Osteocyte (in vitro differentiated cells): ENCODE measurements at places on chromosomes 12 and 14. TPM values are rescaled to one million over a fixed set of nuclear protein-coding genes. Genes with fewer than 3 reads are reported as not detected.

- no peak for DNase-seq
These were observed at the start of gene DTX3 for GRCh38 chr12:57604454-57604991. TSS of gene DTX3 (plus strand) at chr12:57604824. CDS start at chr12:57606518, 1,694 bp downstream.

DNA sequence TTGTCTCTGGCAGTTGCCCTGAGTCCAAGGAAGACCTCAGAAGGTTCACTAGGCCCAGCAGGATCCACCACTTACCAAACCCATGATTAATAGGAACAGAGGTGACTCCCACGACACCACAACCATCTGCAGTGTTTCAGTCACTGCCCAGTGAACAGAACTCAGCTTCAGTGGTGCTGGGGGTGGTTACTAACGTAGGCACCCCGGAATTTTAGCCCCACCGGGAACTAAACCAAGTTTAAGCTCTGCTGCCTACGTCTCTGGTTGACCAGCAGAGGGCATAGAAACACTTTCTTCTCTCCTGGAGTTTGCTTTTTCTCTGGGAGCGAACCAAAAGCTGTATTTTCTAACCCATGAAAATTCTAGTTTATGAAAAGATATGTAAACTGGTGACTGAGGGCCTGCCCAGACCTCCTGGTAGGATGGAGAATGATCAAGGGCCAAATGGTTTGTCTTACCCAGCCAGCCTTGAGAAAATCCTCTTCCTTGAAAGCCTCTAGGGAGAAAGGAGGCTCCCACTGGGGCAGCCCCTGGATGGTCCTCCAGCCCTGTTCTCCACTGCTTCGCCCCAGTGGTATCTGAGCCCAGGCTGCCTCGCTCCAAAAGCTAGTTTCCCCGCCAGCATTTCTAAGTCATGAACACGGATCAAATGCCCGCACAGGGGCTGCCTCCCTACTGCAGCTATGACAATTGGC lies 379.8 kb downstream of the DPF3 start:
- DNase-seq, result peak; percentile 76

DNA sequence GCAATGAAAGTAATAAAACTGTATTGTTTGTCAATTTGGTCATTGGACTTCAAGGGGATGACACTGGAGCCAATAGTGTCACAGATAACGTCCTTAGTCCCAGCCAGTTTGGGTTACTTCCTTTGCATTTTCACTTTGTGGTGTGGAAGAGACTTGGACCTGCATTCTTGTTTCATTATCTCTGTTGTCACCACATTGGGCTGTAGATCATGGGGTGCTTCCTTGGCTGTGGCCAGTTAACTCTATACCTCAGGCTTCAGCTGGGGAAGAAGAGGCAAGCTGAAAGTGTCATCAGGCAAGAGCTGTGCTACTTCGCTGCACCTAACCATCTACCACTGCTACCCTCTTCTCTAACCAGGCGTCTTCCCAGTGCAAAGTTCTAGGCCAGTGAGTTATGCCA lies 15.1 kb upstream of the CISTR start:
- DNase-seq, result no peak

- no peak for DNase-seq
These were observed 569 bp upstream of the ARHGEF40 start for GRCh38 chr14:21069388-21070082.

DNA sequence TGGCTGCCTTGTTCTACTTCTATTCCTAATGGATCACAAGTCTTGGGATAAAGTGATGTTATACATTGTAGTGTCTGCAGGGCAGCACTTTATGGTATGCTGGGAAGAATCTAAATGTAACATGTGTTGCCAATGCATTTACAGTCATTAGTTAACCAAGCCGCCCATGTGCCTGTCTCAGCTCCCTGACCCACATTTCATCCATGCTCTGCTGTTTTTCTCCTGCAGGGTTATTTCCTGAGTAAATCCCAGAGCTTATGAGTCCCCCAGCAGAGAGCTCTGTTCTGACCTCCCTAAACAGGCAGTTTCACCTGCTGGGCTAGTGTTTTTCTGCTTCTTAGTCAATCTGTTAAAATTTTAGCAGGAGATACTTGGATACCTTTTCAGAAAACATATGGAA lies 4.4 kb upstream of the TMTC2 start:
- no peak for DNase-seq

DNA sequence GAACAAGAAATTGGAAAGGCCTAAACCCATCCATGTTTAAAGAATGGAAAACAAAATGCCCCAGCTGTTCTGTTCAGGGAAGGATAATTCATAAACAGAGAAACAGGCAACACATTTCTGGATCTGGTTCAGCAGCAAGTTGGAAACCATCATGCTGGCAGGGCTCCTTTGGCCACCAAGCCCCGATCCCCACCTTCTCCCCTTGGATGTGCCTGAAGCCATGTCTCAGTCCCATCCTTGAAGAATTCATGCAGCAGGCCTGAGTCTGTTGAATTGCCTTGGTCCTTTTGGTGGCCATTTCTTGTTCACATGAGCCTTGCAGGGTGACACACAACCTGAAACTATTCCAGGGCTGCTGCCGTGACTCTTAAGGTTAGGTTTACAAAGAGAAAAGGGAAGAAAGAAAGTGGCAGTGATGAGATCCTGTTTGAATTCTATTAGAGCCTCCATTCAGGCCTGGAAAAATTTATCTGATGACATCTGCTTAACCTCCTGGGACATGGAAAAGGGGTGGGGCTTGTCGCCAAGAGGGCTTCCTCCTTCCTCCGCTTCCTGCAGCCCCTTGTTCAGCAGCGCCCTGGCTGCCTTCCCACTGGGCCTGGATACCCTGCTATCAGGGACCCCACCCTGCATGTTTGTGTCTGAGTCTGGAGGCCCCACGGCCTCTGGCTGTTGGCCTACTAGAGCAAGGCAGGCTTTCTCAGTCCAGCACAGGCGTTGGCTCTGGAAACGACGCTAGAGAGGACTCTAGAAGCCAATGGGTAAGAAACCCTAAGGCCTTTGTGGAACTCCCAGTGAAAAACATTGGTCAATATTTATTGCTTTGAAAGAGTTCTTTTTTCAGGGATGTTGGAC lies 341.9 kb downstream of the C12orf75 start:
- DNase-seq, result no peak

GRCh38 chr14:38583471-38583870 lies 327.6 kb upstream of the CLEC14A start:
- DNase-seq, result no peak

DNA sequence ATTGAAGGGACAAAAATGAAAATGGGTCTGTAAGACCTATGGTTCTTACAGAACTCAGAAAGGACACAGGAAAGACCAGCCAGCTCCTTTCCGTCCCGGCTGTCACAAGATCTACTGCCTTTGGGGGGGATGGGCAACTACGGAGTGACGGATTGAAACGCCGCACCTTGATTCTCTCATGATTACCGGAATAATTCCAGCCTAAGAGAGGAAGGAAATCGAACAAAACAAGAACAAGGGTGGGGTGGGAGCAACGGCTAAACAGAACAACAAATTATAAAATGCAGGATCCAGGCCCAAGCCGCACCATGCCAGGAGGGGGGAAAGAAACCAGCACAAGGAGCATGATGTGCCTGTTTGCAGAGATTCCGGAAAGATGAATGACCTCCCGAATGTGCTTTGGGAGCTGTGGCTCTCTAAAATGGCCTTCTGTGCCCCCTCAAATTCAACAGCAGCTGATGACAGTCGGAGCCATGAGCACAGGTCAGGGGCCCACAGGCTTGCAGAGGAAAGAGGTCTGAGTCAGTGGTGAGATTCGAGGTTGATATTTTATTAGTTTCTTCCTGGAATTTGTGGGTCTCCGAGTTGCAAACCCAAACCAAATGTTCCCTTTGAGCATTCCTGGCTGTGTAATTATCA lies 72.1 kb downstream of the SPRING1 start:
- no peak for DNase-seq

GRCh38 chr12:39011166-39011565 lies 105.8 kb upstream of the CPNE8 start:
- no peak for DNase-seq

- no peak for DNase-seq
These were observed 323.4 kb downstream of the VRK1 start for GRCh38 chr14:97120611-97121031.

DNA sequence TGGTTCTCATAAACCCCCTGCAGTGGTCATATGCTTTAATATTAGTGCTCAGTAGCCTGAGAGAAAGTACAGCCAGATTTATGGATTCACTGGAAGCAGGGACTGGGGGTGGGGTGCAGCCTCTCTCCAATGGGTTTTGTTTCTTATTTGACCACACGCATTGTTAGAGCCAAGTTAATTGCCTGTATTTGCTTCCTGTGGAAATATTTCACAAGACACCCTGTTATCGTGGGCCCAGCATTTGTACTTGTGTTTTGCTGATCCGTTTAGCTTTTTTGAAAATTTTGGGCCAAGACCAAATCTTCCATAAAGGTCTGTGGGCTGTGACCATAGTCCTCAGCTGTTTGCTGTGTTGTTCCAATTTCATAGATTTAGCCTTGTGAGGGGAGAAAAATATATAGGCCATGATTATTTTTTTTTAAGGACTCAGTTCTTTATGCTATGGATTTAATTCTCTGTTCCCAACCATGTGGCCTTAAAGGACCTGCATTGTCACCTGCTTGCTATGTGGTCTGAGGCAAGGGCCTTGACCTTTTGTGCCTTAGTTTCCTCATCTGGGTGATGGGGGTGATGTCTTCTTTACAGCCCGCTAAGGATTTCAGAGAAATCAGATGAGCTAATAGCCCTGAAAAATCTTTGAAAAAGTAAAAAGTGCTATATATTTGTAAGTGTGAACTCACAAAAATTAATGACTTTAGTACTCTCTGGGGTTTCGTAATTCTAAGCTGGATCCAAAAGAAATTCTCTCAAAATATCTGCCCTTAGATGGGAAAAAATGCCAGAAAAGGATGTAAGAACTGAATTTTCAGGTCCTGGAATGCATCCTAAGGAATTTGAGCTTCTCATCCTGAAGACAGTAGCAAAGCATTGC lies 370.2 kb downstream of the DPF3 start:
- DNase-seq, result no peak

DNA sequence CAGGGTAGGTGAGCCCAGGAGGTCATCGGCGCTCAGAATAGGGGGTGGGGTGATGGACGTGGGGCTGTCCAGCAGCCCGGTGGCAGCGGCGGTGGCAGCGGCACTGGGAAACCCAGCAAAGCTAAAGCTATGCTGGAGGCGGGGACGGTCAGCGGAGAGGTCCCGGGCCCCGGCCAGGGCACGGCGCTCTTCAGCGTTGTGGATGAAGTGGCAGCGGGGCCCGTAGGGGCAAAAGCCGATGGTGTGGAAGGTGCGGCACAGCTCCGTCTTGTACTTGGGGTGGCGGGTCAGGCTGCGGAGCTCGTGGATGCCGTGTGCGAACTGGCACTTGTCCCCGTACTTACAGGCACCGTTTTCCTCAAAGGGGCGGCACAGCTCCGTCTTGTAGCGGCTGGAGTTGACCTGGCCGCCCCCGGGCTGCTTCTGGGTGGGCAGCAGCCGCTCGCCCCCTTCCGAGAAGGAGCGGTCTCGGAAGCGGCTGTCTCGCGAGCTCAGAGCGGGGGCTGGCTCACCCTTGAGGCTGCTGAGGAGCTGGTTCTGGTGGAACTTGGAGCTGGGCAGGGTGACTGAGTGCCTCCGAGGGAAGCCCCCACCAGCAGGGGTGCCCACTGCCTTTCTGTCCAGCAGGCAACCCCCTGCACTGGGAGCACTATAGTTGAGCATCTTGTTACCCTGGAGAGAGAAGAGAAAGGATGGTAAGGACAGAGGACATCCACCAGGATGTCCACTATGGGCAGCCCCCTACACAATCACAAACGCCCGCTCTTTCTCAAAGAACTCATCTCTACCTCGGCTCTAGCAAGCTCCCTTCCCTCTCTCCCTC lies 2.8 kb downstream of the ZFP36L1 start:
- DNase-seq, result no peak

GRCh38 chr12:10771132-10771733 lies 31.2 kb downstream of the TAS2R7 start:
- no peak for DNase-seq

- DNase-seq, result peak; percentile 94
These were observed 3.9 kb downstream of the DDN start for GRCh38 chr12:48995086-48995879.

GRCh38 chr12:62866451-62867082 lies 68.4 kb downstream of the PPM1H start:
- DNase-seq, result no peak

- DNase-seq, result peak; percentile 92
These were observed 49.6 kb downstream of the LRCOL1 start for GRCh38 chr12:132560614-132561426.

Gene TAS2R30
- total RNA-seq, result 2.6 and 3.4 TPM in 2 replicates

Gene SENP1
- 19.4 and 25.6 TPM in 2 replicates for total RNA-seq

Gene SLCO1B1
- not detected in 2 replicates for total RNA-seq

Gene CIROP
- total RNA-seq, result not detected in 2 replicates

Gene WNT1
- total RNA-seq, result not detected in 2 replicates

Gene MYL2
- total RNA-seq, result not detected in 2 replicates
